ENCODE measurements at places on chromosomes 5 and 9.

- DNase-seq = no peak
Measured at GRCh38 chr9:99141849-99142248, 36.9 kb downstream of the TGFBR1 start.

GRCh38 chr5:82707741-82708140, 369.5 kb downstream of the TMEM167A start:
- DNase-seq = no peak

DNA sequence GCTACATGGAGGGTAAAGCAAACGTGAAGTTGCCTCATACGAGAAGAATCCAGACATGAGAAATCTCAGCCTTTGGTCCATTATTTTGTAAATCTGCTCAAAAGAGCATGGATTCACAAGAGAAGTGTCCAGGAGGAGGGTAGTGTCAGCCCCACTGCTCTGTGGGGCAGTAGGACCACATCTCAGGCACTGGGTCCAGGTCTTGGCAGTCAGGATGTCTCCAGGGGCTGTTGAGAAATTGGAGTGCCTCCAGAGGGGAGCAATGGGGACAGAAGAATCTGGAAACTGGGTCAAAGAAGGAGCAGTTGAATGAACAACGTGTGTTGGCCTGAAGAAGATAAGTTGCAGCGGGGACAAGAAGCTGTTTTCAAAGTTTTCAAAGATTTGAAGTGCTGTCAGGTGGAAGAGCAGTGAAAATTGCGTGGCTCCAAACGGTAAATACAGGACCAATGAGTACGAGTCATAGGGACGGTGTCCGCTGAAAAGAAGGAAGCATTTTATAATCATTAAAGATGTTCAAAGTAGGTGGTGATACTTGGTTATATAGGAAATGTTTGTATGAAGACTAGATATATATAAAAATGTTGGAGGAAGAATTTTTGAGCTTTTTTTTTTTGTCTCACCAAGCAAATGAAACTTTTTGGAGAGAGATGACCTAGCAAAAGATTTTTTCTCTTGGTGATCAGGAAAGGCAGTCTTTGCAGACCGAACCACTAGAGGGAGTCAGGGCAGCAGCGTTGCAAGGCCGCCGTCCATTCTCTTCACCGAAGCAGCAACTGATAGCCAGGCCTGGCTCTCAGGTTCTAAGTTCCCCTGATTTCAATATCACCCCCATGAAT, 57.1 kb upstream of the ZBED3 start:
- peak; percentile 70 for DNase-seq

GRCh38 chr5:169226895-169227294, 74.0 kb downstream of the SLIT3 start:
- no peak for DNase-seq

DNA sequence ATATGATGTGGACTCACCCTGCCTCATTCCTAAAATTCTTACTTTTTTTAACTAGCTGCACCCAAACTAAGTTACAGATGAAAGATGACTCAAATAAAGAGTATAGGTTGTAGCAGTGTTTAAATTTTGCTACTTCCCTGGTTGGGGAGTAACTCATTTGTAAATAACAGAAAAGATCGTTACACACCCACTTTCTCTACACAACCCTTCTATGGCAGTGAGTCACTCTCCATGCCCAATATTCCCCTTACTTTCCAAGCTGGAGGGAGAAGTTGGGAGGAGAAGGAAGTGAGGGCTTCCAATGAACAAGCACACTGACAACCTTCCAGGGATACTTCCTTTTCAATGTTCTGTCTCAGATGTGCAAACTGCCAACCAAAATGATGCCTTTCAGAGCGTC, 1.9 kb downstream of the RASEF start:
- DNase-seq = no peak

- DNase-seq = no peak
Measured at GRCh38 chr9:108983885-108984284, 29.4 kb downstream of the CTNNAL1 start.

GRCh38 chr9:19050637-19051591, 1.7 kb downstream of the RRAGA start:
- DNase-seq = no peak

Data from fibroblast of skin of back (primary cell).